Stimulated activated CD4-positive, alpha-beta T cell treated with anti-CD3 and anti-CD28 coated beads, Interleukin-1b, Interleukin-23, amount 100 ng/mL, for 1 hour (primary cell): ENCODE measurements at places on chromosomes 5 and 9.
A peak's percentile ranks its signal among the peaks of the same experiment; 100 is the strongest.

DNA sequence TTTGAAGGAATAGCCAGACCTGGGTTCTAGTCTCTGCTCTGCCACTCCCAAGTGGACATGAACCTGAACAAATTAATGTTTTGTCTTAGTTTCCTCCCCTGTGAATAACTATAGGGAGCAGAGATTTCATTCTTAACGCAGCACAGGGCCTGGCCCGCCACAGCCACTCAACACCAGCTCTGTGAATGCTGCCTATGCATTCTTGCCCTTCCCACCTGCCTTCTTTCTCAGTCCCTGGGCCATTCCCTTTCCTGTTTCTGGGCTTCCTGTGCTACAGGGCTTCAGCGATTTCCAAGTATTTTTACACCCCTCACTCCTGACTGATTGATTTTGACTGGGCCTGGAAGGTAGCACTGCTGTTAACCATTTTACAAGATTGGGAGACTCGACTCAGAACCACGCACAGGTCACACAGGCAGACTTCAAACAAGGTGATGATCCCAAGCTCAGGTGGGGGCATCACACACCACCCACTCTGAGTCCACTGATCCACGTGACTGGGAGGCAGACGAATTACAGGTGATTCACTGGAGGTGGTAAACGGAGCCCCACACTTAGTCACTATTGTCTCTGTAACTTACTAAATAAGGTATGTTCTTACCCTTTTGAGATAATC lies 21.4 kb downstream of the PTPN3 start:
- DNase-seq = no peak

DNA sequence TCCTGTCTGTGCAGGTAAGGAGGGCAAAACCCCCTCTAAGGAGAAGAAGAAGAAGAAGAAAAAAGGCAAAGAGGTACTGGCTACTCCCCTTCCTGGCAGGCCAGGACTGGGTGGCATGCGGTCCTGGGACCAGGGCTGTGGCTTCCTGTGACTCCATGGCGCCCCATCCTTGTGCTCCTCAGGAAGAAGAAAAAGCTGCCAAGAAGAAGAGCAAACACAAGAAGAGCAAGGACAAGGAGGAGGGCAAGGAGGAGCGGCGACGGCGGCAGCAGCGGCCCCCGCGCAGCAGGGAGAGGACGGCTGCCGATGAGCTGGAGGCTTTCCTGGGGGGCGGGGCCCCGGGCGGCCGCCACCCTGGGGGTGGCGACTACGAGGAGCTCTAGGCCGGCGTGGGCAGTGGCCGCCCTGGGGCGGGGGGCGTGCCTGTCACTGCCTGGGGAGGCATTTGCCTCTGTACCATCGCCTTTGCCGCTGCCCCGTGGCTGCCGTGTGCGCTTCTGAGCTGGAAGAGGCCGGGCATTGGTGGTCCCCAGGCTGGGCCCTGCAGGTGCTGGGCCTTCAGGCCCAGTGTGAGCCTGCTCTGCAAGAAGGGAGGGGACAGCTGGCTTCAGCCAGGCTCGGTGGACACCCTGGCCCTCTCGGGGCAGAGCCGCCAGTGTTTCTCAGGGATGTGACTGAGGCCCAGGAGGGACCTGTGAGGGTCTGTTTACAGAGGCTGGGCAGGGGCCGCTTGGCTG lies 2.0 kb upstream of the AJM1 start:
- no peak for DNase-seq

- DNase-seq = no peak
Observed at GRCh38 chr5:145510324-145510723, 324.8 kb downstream of the PRELID2 start.

DNA sequence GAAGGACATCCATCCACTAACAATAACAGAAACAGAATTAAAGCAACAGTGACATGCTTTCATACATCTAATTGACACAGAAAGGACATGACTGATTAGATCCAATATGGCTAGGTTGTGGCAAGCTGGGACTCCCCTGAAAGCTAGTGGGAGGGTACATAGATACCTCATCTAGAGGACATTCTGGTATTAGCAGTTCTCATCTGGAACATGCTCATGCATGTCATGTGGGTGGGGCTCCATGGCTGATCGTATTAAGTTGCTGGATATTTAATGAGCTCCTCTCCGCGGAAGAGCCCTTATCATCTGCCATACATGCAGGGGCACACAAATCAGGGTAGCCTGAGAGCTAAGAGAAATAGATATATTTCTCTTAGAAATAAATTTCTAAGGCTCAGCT lies 358.9 kb downstream of the ICE1 start:
- no peak for DNase-seq

DNA sequence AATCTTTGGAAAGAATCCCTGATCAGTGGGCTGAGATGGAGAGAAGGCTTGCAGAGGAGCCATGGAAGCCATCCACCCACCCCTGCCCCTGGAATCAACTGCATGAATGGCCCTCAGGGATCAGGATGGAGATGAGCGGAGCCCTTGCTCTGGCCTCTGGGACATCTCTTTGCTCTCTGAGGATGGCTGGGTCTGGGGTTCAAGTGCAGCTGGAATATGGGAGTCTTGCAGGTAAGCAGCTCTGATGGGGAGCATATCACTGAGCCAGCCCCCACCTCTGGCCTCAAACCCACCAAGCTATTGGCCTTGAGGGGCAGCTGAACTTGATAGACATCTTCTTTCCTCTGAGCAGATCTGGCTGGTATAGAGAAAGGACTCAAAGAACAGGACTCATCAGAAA lies 76.1 kb downstream of the C5orf15 start:
- no peak for DNase-seq

GRCh38 chr5:157651623-157652376 lies 438 bp downstream of the SOX30 start:
- DNase-seq = peak; percentile 42

DNA sequence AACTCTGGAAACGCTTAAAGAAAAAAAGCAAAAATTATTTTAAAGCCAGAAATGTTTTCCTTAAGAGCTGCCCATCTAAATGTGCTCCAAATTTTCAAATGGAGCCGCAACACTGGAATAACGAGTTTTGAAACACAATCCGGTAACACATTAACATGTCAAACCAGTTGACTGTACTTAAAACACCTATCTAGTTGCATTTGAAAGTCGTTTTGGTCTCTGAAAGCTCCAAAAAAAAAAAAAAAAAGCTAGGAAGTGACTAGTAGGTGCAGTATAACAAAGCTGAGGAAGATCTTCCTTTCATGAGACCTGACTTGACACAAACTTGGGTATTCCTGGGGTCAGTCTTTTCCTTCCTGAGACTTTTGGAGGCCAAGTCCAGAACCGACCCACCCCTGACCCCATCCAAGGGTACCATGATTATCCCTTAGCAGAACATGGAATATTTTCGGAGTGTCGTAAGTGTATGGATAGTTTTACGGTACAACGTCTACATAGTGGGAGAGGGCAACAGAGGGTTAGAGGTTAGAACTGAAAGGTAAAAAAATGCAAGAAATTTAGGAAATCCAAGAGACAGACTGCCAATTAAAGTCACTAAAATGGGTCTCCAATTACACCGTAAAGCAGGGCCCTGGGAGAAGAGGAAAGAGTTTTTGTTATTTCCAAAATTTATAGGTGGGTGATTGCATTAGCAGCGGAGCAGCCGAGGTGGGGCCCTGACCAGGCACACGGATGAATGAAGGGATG lies 812 bp downstream of the CETN3 start:
- no peak for DNase-seq
